Activated CD4-positive, alpha-beta T cell treated with anti-CD3 and anti-CD28 coated beads, Interleukin-2, amount 10 ng/mL, durations not matched to agents 7 days and 5 days (primary cell): ENCODE measurements at places on chromosomes 7 and 10. TPM values are rescaled to one million over a fixed set of nuclear protein-coding genes. Genes with fewer than 3 reads are reported as not detected.

The C10orf53 gene
- not detected for total RNA-seq

The ASB10 gene
- total RNA-seq, result not detected

GRCh38 chr7:17640730-17641377 is 299.4 kb downstream of the SNX13 start:
- peaks cover 9% of the 10 kb centered on the region for H3K27me3 ChIP-seq
- DNase-seq, result peak; percentile 33
- H3K36me3 ChIP-seq, result no peaks in the 10 kb centered on the region
- no peak overlapping the region for H3K27ac ChIP-seq
- no peaks in the 10 kb centered on the region for H3K4me1 ChIP-seq
- H3K4me3 ChIP-seq, result no peak overlapping the region

DNA sequence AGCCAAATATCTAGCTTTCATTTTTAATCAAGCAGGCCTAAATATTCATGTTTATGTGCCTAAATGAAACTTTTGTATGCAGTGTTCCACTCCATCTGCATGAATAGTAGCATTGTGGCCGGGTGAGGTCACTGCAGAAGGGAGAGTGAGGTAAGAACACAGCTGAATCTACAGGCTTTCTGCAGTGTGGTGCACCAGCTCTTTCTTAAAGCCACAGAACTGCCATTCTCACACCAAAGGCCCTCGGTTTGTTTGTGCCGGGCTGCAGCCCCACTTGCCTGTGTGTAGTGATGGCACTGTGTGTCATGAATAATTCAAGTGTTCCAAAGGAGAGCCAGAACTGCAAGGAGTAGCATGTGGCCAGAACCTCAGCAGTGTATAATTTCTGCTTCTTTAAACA is 204.1 kb downstream of the TRIL start:
- no peaks in the 10 kb centered on the region for H3K27me3 ChIP-seq
- H3K4me1 ChIP-seq, result no peaks in the 10 kb centered on the region
- no peak for DNase-seq

GRCh38 chr7:127040042-127040441 is 212.7 kb downstream of the GRM8 start:
- no peak for DNase-seq
- H3K4me3 ChIP-seq, result no peak overlapping the region
- no peaks in the 10 kb centered on the region for H3K4me1 ChIP-seq

- H3K27ac ChIP-seq, result no peak overlapping the region
- H3K27me3 ChIP-seq, result peaks cover 3% of the 10 kb centered on the region
- no peaks in the 10 kb centered on the region for H3K36me3 ChIP-seq
- no peak for DNase-seq
- H3K4me3 ChIP-seq, result peak overlapping the region; percentile 32
These were observed 25.6 kb downstream of the CDNF start for GRCh38 chr10:14812271-14812670.

The SCART1 gene
- total RNA-seq, result 4.5 TPM

- no peak overlapping the region for H3K4me3 ChIP-seq
- H3K27ac ChIP-seq, result no peak overlapping the region
- peaks cover 3% of the 10 kb centered on the region for H3K36me3 ChIP-seq
- peaks cover 22% of the 10 kb centered on the region for H3K4me1 ChIP-seq
These were observed 150.1 kb downstream of the SPAG6 start for GRCh38 chr10:22495396-22495795.

DNA sequence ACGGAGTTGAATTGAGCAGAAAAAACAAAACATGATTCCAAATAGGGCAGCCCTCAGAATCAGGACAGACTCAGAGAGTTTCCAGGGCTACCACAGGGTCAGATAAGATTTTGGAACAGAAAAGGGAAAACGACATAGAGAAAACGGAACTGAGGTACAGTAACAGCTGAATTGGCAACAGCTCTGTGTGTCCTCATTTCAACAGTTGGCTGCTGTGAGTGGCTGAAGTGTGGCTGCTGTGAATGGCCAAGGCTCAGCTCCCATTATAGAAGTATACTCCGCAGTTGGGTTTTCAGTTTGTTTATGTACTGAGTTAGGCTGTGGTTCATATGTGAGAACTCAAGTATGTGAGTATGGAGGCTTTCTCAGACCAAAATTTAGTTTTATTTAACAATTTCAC is 32.0 kb downstream of the ANTXRL start:
- H3K27ac ChIP-seq, result no peak overlapping the region
- no peak for DNase-seq
- H3K36me3 ChIP-seq, result no peaks in the 10 kb centered on the region
- peaks cover 7% of the 10 kb centered on the region for H3K27me3 ChIP-seq
- H3K4me1 ChIP-seq, result no peaks in the 10 kb centered on the region
- no peak overlapping the region for H3K4me3 ChIP-seq

GRCh38 chr7:3027005-3027845 is 16.4 kb downstream of the CARD11 start:
- no peak overlapping the region for H3K4me3 ChIP-seq
- no peak for DNase-seq
- peak overlapping the region; percentile 42 for H3K27ac ChIP-seq
- no peaks in the 10 kb centered on the region for H3K27me3 ChIP-seq

DNA sequence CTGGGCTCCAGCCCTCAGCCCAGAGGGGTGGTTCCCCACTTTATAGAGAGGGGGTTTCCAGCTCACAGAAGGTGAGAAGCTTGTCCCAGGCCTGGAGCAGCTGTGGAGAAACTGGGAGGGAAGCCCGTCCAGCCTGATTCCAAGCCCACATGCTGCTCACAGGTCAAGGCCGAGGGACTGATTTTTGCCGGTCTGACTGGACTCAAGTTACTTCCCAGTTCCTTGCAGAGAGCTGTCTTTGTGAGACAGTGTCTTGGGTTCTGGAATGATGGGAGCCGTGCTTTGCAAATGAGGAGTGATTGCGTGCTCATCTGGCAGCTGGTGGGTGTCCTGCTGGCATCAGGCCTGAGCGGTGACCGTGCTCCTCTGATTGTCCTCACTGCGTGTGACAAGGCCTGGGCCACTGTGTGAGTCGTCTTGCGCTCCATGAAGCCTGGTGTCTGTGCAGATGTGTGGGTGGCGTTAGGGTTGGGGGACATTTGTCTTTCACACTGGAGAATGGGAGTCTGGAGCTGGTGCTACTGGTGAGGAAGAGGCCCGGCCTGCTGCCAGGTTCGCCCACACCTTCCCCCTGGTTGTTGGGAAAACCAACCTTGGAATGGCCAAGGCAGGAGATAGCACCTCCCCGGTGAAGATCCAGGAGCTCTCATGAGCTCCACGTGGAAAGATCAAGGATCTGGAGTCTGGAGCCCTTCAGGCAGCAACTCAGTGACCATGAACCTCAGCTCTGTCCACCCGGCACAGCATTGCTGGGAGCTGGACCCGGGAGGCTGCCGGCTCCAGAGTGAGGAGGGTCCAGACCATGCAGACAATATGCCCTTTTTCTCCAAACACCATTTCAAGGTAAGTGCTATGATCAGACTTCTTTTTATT is 129.6 kb downstream of the SMURF1 start:
- DNase-seq, result no peak
- H3K4me3 ChIP-seq, result no peak overlapping the region
- peaks cover 66% of the 10 kb centered on the region for H3K36me3 ChIP-seq
- no peaks in the 10 kb centered on the region for H3K27me3 ChIP-seq
- H3K27ac ChIP-seq, result no peak overlapping the region
- H3K4me1 ChIP-seq, result no peaks in the 10 kb centered on the region

DNA sequence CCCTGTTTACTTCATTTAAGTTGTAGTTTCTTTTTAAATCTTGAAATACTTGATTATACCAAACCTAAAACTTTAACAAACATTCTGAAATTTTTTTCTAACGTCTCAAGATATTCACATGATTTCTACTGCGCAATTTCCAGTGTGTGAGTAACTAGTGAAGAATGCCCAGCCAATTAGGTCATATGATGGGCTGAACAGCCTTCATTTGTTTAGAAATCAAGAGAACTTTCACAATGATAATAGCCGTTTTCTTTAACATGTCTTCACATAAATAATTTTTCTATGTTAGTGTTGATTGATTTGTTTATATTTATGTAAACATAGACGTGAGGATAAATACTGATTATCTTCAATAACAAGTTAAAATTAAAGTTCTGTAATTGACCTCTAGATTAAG is 21.8 kb downstream of the STAM start:
- DNase-seq, result no peak
- peaks cover 32% of the 10 kb centered on the region for H3K36me3 ChIP-seq
- no peak overlapping the region for H3K27ac ChIP-seq
- H3K4me1 ChIP-seq, result peaks cover 41% of the 10 kb centered on the region
- no peak overlapping the region for H3K4me3 ChIP-seq
- no peaks in the 10 kb centered on the region for H3K27me3 ChIP-seq

The NFKB2 gene
- total RNA-seq, result 81.8 TPM

DNA sequence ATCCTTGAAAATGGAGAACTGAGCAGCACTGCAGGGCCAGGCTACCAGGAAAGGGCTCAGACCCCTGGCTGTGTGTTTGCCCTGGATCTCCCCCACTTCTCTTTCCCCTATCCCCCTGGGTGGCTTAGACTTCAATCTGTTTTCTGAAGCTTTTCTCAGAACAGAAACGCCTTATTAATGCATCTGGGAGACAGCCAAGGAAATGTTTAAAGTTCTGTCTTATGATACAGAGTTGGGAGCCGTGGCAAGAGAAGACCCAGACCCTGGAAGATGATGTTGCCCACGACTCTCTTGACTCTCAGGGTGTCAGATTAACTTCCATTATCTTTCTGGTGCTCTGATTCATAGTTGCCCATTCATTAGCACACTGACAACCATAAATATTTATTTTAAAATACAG is 107.1 kb downstream of the EBLN1 start:
- H3K27me3 ChIP-seq, result peaks cover 2% of the 10 kb centered on the region
- H3K4me3 ChIP-seq, result no peak overlapping the region
- H3K27ac ChIP-seq, result no peak overlapping the region

DNA sequence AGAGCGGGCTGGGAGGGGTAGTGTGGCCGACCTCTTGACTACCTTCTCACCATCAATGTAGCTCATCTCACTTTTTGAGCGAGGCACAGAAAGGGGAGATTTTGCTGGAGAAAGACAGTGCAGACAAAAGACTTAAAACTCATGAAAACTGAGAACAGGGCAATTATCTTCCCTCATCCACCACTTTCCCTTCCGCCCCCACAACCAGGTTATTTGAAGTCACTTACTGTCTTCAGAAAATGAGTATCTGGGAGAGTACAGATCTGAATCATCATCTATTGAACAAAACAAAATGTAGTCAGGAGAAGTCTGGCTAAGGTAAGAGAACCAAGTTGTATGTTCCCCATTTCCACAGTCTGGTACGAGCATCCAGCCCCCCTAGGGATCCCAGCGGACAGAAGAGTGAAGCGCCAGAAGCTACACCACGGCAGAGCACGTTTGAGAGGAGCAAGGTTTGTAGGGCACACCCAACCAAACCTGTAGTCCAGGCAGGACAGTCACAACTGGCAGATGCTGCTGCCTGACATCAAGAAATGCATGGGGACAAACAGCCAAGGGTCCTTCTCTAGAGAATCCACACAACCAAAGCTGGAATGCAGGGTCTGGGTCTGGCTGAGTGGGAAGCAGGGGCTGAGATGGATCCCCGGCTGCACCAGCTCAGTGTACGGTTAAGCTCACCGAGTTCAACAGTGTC is 93.4 kb upstream of the PDLIM1 start:
- H3K4me1 ChIP-seq, result no peaks in the 10 kb centered on the region
- peaks cover 3% of the 10 kb centered on the region for H3K27me3 ChIP-seq
- H3K4me3 ChIP-seq, result no peak overlapping the region
- H3K27ac ChIP-seq, result no peak overlapping the region
- no peak for DNase-seq

The HOXA10 gene
- total RNA-seq, result not detected

DNA sequence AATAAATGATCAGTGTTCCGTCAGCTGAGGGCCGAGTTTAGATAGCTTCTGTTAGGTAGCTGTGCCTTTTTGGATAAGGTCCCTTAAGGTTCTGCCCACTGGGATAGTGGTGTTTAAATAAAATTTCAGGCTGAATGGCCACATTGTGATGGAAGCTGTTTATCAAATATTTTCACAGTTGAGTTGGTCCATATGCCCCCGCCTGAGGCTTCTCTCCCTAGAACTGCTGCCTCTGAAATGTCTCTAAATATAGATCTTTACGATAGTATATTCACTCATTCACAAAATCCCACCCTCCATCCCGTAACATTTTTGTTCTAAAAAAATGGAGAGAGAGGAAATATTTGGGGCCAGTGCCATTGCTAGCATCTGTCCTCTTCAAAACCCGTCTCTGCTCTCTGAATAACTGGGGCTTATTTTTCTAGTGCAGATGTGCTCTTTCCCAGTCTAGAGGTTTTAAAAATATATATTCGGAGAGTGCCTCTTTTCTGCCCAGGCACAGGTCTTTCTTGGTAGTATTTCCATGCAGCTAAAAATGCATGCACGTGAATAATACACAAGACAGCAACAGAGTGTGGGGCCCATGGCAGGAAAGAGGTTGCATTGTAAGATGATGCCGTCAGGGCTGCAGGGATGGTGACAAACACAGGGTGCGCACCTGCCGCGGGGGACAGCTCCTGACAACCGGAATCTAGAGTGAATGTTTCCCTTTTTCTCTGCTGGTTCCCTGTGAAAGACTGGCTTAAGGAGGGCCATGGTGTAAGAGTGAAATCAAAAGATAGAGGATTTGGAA is 105.4 kb upstream of the BTBD16 start:
- no peak for DNase-seq
- no peaks in the 10 kb centered on the region for H3K36me3 ChIP-seq
- H3K27ac ChIP-seq, result no peak overlapping the region
- H3K4me1 ChIP-seq, result no peaks in the 10 kb centered on the region
- peaks cover 67% of the 10 kb centered on the region for H3K27me3 ChIP-seq

GRCh38 chr10:12393831-12394230 is 44.5 kb downstream of the CAMK1D start:
- no peak for DNase-seq
- no peak overlapping the region for H3K4me3 ChIP-seq
- H3K4me1 ChIP-seq, result peaks cover under 1% of the 10 kb centered on the region
- no peak overlapping the region for H3K27ac ChIP-seq

The TMEM229A gene
- total RNA-seq, result not detected

GRCh38 chr10:30671026-30671616 is 41.6 kb upstream of the LYZL2 start:
- H3K27me3 ChIP-seq, result peaks cover 9% of the 10 kb centered on the region
- H3K4me1 ChIP-seq, result peaks cover 13% of the 10 kb centered on the region
- no peak overlapping the region for H3K27ac ChIP-seq

The COL1A2 gene
- total RNA-seq, result 0.06 TPM

GRCh38 chr7:52695973-52696595 is 339.3 kb upstream of the POM121L12 start:
- no peaks in the 10 kb centered on the region for H3K36me3 ChIP-seq
- no peak overlapping the region for H3K27ac ChIP-seq
- H3K4me1 ChIP-seq, result no peaks in the 10 kb centered on the region
- no peak for DNase-seq
- H3K4me3 ChIP-seq, result no peak overlapping the region

GRCh38 chr7:2193575-2194305 is 39.0 kb downstream of the MAD1L1 start:
- H3K27ac ChIP-seq, result no peak overlapping the region
- no peak overlapping the region for H3K4me3 ChIP-seq
- no peak for DNase-seq
- H3K36me3 ChIP-seq, result peaks cover 35% of the 10 kb centered on the region
- no peaks in the 10 kb centered on the region for H3K4me1 ChIP-seq
- H3K27me3 ChIP-seq, result no peaks in the 10 kb centered on the region

- H3K27ac ChIP-seq, result no peak overlapping the region
- H3K4me3 ChIP-seq, result no peak overlapping the region
- peaks cover 5% of the 10 kb centered on the region for H3K4me1 ChIP-seq
- DNase-seq, result no peak
- peaks cover 25% of the 10 kb centered on the region for H3K27me3 ChIP-seq
- H3K36me3 ChIP-seq, result no peaks in the 10 kb centered on the region
These were observed 1.4 kb downstream of the TMEM130 start for GRCh38 chr7:98868450-98868849.

GRCh38 chr10:73494877-73495225 is 973 bp downstream of the PPP3CB start:
- peak overlapping the region; percentile 99 for H3K27ac ChIP-seq
- H3K27me3 ChIP-seq, result no peaks in the 10 kb centered on the region
- DNase-seq, result no peak
- H3K36me3 ChIP-seq, result peaks cover 38% of the 10 kb centered on the region
